Activated T-cell treated with anti-CD3 and anti-CD28 coated beads for 4 hours (primary cell): ENCODE measurements at places on chromosomes 1 and 21.
A peak's percentile ranks its signal among the peaks of the same experiment; 100 is the strongest.

DNA sequence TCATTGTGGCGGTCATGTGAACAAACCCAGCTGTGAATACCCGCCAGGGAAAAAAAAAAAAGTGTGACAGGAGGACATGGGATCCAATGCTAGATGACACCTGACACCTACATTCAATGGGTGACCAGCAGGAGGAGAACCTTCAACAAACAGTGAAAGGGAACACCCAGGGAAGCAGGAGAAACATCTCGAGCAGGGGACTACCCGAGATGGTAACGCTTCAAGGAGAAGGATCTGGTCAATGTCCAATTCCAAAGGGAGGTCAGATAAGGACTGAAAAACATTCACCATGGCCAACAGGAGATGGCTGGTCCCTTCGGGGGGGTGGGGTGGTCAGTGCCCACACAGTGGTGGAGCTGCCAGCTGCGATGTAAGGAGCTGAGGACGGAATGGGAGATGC lies 46.3 kb downstream of the PTPN14 start:
- no peak for DNase-seq

- no peak for DNase-seq
Measured at GRCh38 chr1:236108027-236108648, 34.2 kb upstream of the GPR137B start.

GRCh38 chr1:233661376-233662159 lies 47.7 kb downstream of the KCNK1 start:
- DNase-seq: no peak

DNA sequence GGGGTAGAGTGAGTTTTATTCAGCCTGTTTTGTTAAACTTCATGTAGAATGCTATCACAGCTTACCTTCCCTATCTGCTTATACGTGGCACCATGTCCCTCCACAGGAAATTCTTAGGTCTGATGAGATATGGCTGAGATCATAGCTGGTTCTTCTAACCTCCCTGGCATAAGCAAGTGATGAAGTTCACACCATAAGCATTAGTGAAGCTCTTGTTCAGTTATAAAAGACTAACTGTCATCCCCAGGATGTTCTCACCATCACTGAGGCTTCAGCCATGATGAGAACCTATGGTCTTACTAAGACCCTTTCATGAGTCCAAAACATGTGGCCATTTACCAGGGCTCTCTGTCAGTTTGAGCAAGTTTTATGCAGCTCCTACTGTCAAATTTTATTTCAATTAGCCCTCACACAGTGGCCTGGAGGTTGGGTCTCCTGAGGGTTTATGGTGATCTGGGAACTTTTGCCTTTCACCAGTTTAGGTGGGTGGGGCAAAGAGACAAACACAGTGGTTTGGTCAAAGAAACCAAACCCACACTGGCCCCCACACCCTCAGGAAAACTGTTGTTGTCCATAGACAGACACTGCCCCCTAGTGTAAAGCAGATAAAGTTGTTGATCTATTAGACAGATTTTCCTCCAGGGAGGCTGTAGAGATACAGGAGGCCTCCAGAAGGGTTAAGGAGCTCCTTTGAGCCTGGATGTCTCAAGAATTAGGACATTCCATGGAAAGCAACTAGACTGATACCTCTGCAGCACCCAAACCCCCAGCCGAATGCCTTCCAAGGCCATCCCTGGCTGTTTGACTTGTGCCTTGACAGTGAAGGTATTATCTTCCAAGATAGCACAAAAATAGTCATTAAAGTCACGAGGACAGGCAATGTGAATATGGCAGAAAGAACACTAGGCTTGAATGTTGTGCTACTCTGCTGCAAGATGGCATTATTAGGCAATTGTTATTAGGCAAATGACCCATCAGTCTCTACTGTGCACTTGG lies 5.0 kb downstream of the SLC22A15 start:
- no peak for DNase-seq

GRCh38 chr1:1359664-1360468 lies 1.5 kb upstream of the MXRA8 start:
- DNase-seq: no peak

GRCh38 chr1:64683419-64683818 lies 61.5 kb upstream of the RAVER2 start:
- DNase-seq: no peak

DNA sequence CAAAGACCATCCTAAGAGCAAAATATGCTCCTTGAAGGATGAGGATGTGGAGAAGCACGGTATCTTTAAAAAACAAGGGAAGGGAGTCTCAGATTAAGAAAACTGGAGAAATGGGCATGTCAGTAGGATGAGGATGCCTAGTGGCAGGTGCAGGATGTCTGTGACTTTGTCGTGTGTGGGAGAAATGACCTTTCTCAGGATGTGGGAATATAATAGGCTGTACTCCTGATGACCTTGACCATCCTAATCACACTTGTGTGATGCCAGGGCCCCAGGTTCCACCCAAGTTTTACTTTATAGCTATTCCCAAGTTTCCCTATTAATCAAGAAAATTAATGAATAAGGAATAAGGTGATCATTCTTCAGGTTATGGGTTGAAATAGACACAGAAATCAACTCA lies 12.9 kb downstream of the C1orf116 start:
- no peak for DNase-seq

DNA sequence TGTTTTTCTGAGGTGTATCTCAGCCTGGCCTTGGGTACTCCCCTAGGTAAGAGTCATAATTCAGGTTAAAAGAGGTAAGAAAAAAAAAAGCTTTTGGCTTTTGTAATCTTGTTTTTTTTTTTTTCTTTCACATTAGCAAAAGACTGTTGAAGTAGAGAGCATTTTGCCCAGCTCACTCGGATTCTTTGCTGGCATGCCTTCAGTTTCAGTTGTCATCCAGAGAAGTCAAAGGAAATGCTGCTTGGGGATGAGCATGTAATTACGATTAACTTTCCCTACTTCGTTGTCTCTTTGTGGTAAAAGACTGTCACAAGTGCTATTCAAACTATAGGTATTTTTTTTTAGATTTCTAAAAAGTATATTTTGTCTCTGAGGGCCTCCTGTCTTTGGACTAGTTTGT lies 6.3 kb downstream of the BACH1 start:
- no peak for DNase-seq

GRCh38 chr1:99173282-99173681 lies 91.0 kb upstream of the PLPPR4 start:
- no peak for DNase-seq

DNA sequence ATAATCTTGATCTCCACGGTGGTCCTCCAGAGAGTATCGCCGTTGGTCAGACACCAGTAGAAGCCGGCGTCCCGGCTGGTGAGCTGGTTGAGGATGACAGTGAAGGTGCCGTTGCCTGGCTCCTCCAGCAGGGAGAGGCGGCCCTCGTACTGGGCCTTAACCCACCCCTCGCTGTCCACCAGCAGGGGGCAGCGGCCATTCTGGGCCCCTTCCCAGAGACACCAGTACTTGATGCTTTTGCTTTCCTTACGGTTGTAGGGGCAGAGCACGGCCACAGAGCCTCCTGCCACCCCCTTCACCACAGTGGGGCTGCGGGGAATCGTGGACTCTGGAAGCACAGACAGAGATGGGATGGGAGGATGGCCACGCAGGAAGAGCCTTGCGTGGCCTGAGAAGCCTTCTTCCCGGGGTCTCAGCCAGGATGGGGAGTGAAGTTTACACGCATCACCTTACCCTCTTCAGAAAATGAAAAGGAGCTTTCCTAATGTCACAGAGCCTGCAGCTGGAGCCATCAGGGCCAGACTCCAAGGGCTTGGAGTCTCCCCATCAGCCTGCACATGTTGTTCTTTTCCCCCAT lies 10.7 kb downstream of the PIGR start:
- no peak for DNase-seq

GRCh38 chr1:66940981-66941380 lies 16.2 kb downstream of the MIER1 start:
- no peak for DNase-seq

DNA sequence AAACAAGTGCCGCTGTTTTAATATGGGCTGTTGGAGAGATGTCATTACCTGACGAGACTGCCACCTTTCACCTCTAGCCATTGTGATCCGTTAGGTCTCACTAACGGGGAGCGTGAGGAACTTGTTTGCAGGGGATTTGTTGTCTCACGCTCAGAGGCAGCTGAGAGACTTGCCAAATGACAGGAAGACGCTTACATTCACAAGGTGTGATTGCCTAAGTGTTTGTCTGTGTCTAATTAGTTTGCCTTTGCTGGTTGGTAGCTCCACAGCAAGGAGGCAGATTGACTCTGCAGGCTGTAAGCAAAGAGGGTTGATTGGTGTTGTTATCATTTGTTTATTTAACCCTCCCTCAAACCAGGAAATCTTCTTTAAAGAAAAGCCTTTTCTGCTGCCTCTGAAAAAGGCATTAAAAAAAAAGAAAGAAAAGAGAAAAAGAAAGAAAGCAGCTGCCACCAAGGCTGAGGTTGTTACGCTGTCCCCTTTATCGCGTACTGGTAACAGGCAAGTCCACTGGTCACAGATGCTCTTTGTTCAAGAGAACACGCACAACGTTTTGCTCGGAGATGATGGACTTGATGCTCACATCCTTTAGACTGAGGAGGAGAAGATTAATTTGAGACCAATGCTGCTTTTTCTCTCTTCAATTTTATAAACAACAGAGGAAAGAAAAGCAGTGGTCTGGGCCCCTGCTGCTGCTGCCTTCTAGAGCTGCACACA lies 203.9 kb downstream of the ZNF326 start:
- DNase-seq: no peak

- DNase-seq: peak; percentile 37
Measured at GRCh38 chr1:40078512-40079333, 18.3 kb downstream of the PPT1 start.

DNA sequence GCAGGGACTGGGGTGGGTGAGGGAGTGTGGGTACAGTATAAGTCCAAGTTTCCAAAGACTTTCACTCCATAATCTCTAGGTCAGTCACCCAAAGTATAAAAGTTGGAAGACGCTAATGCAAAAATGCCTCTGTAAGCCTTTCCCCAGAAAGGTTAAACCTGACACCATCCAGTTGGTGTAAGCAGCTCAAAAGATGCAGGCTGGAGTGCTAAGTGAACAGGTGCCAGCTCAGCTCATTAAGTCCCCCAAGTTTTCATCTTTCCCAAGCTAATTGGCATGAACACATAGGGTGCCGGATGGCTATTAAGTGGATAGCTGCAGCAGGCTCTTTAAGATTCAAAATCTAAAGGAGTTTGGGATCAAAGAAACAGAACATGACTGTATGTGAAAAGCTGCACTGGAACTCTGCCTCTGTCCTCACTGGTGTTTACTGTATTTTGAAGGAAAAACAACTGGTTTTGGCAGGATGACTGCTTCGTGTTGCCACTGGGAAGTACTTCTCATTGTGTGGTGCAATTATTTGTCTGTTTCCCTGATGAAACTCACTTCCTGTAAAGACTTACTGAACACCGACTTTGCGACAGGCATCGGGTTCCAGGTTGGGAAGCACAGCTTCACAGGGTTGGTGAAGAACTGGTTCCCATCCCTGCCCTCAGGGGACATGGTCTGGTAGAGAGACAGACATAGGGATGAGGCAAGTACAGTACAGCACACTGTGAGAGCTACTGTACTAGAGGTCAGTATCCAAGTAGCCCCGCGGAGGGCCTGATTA lies 152.7 kb downstream of the DAB1 start:
- no peak for DNase-seq

GRCh38 chr1:8078176-8078671 lies 52.1 kb upstream of the ERRFI1 start:
- DNase-seq: no peak

GRCh38 chr1:51313961-51314777 lies 16.2 kb downstream of the TTC39A start:
- no peak for DNase-seq

DNA sequence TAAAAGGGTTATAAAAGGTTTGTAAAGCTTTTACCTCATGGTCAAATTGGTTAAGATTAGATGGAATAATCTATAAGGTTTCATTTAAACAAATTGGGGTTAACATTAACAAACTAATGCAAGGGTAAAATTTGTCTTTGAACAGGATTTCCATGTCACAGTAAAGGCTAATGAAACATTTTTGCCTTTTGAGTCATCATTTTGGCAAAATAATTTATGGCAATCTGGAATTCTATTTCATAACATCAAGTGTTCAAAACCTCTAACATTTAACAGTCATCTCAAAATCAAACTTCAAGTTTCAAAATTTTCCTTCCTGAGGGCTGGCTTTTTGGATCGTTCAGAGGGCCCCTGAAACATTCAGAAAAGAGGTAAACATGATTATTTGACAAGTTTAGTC lies 6.6 kb upstream of the CD46 start:
- DNase-seq: no peak

DNA sequence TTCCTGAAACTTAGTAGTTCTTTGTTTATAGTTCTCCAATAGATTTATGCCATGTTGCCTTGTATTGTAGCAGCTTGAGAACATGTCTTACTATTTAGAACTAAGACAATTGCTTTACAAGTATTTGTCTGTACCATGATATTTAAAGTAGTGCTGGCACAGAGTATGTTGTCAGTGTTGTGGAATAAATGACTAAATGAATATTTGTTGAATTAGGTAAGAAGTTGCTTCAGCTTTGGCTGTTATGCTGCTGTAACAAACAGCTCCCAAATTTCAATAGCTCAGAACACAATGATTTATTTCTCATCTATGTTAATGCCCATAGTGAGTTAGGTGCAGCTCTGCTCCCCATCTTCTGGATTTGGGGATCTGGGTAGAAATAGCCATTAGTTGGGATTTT lies 90.2 kb upstream of the VCAM1 start:
- DNase-seq: no peak

DNA sequence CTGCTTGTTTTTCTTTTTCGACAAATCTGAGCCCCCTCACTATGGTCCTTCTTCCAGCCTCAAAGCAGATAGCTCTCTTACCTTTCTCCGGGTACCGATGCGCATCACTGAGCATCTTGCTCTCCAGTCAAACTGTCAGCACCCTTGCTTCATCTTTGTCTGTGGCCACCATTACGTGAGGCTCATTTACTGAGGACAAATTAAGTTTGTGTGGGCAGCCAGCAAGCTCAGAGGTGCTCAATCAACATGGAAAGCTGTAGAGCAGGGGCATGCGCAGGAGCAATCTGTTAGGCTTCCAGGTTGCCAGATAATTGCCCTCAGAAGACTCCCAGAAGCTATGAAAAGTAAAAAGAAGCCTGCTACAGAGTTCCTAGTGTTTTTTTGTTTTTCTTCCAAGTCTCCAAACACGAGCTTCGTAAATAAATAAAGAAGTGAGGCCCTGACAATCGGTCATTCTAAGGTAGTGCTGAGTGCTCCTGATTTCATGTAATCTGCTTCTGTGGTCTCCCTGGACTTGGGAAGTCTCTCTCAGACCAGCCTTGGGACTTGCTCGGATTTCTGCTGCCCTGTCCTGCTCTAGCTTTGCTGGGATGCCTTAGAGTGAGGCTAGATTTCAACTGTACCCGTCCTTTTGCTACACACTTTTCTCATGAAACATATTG lies 1.8 kb downstream of the C1orf53 start:
- DNase-seq: no peak
